ENCODE measurements at places on chromosomes 1 and 21.

DNA sequence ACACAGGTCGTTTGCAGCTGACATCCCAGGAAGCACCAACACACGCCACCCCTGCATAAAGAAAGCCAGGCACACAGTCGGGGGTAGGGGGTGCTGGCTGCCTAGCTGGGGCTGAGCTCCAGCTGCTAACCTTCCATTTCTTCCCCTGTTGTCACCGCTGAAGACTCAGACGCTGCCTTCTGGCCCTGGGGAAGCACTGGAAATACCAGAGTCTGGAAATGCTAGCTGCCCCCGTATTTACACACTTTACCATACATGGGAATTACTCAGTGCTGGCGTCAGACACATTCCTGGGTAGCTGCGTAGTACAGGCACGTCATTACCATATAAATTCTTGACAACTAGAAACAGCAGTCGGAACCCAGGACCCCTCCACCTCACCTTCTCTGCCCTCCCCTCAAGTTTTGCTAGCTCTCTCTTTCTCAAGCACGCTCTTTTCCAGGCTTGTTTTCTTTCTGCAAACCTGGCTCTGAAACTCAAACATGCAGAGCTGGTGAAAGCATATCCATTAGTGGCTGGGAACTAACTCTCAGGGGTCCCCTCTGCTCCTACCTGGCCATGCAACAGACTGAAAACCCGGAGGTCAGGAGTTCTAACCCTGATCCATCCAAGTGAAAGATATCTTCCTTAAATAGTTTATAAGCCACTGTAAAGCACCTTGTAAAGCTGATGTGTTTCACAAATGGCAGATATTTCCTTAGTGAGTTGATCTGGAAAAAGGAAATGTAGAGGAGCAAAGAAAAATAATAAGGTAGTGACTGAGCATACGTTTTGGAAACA is 3.3 kb downstream of the CSRP1 start:
- DNase-seq: no peak

GRCh38 chr1:226977643-226978431 is 37.7 kb downstream of the COQ8A start:
- DNase-seq: no peak

DNA sequence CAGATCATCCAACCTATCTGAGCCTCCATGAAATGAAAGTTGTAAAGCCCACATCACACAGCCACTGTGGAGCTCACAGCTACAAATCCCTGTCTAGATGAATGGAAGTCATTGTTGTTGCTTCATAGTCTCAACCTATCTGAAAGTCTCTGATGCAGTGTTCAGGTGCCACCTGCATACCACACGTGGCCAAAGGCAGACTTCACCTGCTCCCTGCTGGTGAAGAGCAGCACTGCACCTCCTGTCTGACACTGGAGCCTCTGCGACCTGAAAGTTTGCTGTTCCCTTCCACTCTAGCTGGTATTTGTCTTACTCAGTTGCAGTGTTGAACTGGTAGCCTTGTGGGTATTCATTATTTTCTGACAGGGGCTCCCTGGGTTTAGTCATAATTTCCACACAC is 18.4 kb downstream of the LORICRIN start:
- no peak for DNase-seq

GRCh38 chr1:71634159-71634558 is 553.3 kb upstream of the ZRANB2 start:
- peak; percentile 17 for DNase-seq

- DNase-seq: no peak
These were observed at the start of gene SH2D5 for GRCh38 chr1:20732588-20733359. Gene SH2D5, minus strand, starts transcription at chr1:20732703. Its CDS starts 4,659 bp downstream, at chr1:20728044.

DNA sequence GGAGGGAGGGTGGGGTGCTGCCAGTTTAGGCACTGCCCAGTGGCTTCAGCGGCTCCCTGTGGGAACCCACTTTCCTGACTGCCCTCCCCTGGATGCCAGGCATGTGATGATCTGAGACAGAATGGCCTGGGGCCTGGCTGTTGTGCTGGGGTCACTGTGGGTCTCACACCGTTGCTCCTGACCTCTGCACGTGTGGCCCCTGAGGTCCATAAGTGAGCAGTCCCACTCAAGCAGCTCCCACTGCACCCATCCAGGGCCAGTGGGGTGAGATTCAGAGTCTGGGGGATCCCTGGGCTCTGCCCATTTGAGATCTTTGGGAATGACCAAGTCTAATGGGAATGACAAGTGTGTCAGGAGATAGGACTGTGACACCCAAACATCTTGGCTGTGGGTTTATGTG is 18.0 kb downstream of the PODN start:
- no peak for DNase-seq

DNA sequence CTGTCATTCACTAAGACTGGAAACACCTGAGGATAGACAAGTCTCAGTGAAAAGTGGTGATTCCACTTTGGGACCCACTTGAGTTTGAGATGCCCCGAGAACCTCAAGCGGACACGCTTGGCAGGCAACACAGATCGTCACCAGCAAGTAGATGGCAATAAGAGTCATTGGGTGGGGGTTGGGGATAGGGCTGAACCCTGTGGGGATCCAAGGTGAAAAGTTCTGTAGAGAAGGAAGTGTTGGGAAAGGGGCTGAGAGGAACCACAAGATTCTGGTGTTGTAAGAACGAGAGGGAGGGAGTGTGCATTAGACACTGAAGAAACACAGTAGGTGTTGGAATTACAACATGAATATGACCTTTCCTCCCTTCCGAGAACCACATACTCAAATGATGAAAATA is 45.4 kb upstream of the TDRD10 start:
- DNase-seq: no peak

DNA sequence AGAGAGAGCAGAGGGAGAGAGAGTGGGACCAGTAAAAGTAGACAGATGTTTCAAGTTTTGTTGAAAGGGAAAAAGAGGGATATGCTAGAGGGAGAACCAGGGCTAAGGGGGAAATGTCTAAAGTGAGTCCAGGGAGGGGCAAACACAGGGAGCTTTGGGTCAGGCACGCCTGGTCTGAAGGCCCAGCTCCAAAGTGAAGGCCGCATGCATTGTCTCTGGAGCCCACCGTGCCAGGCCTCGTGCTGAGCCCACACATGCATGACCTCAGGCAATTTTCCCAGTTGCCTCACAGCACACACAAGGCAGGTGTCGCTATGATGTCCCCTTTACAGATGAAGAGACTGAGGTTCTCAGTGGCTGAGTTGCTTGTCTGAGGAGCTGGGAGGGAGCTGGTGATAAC is 16.0 kb downstream of the KIF17 start:
- DNase-seq: no peak

- DNase-seq: no peak
These were observed 287.4 kb upstream of the LYPLAL1 start for GRCh38 chr1:218886101-218886871.

DNA sequence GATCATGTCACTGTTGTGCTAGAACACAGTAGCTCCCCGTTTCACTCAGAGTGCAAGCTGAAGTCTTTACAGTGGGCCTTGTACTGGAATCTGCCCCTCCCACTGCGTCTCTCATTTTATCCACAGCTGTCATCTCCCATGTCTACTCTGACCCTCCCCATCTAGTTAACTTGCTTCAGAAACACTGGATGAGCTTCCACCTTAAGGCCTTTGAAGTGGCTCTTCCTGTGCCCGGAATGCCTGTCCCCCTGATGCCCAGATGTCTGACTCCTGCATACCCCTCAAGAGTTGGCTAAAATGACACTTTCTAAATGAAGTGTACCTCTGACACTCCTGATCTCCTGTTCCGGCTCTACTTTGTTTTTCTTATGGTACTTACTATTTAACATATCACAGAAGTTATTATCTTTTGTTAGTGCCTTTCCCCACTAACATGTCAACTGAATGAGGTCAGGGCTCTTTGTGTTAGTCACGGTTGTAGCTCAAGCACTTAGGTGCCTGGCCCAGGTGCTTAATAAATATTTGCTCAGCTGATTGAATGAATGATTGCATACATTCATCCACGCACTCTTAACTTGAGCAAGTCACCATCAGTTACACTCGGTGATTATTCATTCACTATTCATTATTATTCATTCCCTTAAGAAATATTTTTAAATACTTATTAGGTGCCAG is 13.3 kb downstream of the ARV1 start:
- no peak for DNase-seq

- DNase-seq: no peak
These were observed 127.0 kb upstream of the MROH9 start for GRCh38 chr1:170808216-170808885.

- no peak for DNase-seq
These were observed 33.7 kb downstream of the PSEN2 start for GRCh38 chr1:226903819-226904716.
